ENCODE measurements at places on chromosomes 7 and 10.

DNA sequence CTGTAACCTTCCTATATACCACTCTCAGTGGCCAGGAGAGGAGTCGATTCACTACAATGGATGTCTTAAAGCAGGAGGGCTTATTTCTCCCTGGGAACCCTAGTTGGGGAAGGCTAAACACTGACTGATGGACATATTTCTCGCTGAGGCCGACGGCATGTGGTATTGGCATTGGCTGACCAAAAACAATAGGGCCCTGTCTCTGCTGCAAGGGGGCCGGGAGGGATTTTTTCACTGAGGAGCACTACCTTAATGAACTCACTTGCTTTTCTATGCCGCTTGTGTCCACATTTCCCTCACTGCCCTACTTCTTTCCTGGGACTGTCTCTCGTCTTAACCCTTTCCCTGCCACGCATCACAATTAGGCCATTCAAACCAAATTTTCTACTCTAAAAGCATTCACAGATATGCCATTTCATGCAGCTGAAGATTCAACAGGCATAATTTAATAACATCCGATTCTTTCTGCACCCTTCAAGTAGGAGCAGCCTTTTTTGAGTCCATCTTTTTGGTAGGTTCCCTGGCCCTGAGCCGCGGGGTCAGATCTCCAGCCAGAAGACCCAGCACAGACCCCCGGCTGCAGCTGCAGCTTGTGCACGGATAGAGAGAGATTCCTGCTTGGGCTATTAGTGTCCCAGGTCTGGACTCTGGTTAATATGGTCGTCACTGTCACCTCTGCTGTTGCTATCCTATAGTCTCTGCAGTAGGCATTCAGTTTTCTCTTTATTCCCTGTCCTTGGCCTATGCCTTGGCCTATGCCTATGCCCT lies 118.7 kb downstream of the HIPK2 start:
- no peak for DNase-seq

- DNase-seq: no peak
These were observed 2.3 kb downstream of the MACROH2A2 start for GRCh38 chr10:70054902-70055301.

DNA sequence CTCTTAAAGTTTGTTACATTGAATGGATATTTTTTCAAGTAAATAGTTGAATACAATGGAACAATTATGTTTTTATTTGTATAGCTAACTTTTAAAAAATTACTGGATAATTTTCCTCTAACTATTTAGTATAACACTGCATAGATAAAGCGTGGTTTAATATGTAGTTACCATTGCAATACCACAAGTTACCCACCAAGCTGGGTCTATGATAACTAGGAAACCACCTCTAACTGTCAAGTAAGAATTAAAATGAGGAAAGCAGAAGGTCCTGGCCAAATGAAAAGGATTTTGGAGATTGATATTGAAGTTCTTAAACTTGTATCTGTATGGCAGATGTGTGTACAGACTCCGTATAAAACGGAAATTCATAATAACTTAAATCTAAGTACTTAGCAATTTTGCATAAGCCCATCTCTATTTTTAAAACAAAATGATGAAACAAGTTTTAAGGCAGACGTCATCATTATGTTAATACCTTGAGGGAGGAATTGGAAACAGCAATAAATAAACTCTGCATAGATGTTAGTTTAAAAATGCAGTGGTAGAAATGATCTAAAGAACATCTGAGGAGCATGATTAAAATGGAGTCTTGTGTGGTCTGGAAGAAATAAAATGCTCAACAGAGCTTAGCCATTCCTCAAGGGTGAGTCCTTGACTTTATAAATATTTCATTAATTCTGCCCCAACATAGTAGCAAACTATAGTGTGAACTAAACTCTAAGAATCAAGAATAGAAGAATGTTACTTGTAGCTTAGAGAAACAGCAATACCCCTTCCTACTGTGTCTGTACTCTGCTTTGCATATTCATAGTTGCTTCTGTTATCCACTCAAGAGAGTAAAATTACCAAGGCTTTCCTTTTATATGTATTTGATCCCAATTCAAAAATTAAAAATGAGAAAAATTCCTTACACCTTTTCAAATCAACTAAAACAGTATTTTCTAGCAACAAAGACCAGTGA lies 206.4 kb upstream of the FERD3L start:
- no peak for DNase-seq

DNA sequence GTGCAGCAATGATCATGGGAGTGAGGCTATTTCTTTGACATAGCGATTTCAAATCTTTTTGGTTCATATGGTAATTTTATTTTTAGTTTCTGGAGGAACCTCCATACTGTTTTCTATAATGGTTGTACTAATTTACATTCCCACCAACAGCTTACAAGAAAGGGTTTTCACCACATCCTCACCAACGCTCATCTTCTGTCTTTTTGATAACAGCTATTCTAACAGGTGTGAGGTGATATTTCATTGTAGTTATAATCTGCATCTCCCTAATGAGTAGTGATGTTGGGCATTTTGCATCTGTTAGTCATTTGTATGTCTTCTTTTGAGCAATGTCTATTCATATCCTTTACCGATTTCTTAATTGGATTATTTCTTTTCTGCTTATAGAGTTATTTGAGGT lies 75.0 kb upstream of the FHIP2A start:
- no peak for DNase-seq

GRCh38 chr7:9201928-9202327 lies 768.5 kb downstream of the NXPH1 start:
- DNase-seq: no peak

DNA sequence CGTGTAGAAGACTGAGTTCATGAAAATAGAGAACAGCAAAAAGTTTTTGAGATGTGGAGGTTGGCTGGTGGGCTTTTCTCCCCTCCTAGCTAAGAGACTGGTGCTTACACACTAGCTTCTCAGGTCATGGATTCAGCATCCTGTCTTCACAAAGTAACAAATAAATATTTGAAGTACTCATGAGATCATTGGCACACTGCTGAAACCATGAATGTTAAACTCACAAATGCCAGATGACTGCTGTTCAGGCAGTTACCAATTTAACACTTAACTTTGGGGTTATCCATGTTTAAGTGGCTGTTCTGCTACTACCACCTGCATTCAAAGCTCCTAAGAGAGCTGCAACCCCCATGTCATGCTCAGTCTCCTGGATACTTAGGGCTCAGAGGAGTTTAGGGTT lies 119.0 kb upstream of the BET1 start:
- no peak for DNase-seq

DNA sequence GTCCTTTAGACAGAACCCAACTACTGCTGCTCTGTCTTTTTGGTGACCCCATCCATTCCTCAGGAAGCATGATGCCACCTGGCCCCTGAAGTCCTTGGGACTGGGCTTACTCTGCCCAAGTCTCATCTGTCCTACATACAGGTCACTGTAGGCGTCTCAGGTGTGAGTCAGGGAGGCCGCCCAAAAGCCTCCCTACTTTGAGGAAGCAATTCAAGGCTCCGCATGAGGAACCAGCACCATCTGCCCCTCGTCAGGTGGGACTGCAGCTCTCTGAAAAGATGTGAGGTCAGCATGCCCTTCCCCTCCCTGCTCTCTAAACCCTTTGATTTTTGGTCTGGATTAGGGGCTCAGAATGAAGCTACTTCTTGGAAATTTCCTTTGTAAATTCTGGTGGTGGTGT lies 354.8 kb downstream of the CXCL12 start:
- DNase-seq: no peak

DNA sequence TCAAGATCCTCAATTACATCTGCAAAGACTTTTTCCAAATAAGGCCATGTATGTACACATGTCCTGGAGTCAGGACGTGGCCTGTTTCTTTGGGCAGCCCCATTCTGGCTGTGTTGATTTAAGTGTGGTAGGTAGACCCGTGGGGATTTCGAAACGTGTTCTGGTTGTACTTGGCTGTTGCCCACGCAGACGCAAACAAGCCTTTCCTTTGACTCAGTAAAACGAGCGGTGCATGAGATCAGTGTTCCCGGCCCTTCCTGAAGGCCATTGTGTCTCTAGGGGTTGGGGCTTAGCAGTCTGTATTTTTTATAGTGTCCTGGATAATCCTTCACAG lies 64.8 kb upstream of the DNAJB6 start:
- DNase-seq: no peak

GRCh38 chr7:140526787-140527664 lies 47.7 kb upstream of the MKRN1 start:
- no peak for DNase-seq

DNA sequence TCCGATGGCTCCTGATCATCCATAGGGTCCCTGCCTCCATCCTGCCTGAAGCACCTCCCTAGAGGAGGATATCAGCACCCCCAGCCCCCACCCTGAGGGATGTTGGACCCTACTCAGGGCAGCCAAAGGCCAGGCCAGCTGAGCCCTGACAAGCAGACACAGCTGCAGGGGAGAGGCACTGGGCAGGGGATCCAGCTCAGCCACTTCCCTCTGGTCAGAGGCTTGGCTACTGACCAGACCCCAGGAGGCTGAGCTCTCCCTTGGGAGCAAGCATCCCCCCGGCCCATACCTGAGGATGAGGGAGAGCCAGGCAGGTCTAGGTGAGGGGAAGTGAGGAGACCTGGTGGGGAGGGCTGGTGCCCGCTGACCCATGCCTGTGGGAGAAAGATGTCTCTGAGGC lies 6.6 kb downstream of the LDB3 start:
- no peak for DNase-seq

- no peak for DNase-seq
These were observed 58.1 kb downstream of the CCDC186 start for GRCh38 chr10:114115661-114116445.

- no peak for DNase-seq
These were observed 15.8 kb upstream of the C10orf90 start for GRCh38 chr10:126686268-126686667.

DNA sequence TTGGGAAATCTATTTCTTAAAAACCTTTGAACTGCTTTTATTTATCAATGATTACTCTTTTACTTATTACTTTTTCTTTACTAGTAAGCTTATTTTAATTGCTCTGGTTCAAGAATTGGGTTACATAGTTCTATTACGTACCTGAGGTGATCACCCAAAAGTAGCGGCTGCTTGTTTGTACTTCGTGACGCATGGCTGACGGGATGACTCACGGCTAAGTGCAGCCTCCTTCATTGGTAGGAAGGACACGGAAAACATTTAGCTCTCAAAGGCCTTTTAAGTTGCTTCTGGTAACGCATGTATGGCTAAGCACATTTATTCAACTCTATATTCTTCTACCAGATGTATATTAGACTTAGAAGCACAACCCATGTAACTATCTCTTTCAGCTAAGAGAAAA lies 285.8 kb upstream of the SP4 start:
- DNase-seq: no peak

- DNase-seq: no peak
These were observed 102.8 kb upstream of the CDK13 start for GRCh38 chr7:39847227-39847626.

DNA sequence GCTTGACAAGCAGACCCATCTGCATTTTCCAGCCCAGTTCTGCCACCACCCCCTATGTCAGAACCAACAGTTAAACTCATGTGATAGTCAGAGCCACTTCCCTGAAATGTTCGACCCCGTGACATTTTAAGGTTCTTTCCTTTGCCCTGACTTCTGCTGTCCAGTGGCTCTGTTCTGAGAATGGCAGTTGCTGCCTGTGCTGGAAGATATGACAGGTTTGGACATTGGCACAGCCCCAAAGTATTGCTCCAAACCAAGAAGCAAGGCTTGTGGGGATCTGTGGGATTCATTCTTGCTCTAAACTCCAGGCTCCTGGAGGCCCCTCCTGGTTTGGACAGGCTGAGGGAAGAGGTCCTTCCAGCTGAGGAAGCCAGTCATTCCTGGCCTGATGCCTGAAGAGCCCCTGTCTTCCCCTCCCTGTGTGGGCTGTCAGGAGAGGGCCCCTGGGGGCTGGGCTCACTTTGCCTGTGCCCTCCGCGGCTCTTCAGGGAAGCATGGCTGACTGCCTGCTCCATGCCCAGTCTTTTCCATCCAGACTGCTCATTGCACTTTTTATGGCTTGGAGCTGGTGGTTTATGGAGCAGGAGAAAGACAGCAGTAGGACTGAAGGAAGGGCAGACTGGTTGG lies 138.0 kb downstream of the CDH23 start:
- DNase-seq: no peak

DNA sequence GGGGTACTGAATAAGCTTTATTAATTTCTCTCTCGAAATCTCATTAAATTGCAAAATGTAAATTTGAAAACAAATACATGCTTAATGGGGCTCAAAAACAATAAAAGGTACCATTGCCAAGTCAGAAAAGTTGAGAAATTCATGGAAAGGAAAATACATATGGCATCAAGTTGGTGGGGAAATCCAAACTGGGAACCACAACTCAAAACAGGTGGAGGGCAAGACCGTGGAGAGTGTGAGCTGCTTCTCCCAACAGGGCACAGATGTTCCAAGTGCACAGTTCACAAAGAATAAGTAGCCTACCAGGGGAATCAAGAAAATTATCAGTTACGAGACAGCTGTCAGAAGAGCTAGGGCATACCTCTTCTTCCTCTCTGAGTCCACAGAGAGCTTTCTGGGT lies 26.6 kb downstream of the MKX start:
- DNase-seq: no peak

DNA sequence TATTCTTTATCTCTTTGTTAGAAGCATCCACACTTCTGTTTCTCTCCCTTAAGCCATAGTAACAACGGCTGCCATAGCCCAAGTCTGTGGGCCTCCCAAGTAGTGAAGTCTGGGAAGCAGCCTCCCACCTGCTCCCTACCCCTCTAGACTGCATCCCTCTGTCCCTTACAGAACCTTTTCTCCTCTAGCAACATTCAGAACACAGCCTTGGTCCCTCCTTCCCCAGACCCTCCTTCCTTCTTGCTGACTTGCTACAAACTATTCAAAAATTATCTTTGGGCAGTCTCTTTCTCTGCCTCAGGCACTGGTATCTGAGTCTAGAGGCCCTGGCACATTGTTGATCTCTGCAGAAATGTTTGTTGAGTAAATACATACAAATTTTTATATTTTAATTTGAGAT lies 2.3 kb upstream of the NYAP1 start:
- DNase-seq: no peak

DNA sequence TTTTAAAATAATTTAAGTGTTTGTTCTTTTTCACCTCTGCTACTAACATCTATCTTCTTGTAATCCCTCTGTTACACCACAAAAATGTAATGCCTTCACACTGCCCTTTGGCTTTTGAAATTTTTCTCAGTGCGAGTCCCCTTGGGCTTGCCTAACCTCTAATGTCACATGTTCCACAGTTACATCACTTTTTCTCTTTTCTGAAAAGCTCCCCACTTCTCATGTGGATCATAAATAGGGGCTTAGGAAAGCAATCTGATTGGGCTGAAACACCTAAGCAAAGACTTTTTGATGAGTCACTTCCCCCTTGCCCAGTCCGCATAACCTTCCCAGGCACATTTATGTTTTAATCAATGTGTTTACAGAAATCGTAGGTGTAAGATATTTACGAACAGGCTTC lies 288.2 kb downstream of the IPMK start:
- DNase-seq: no peak

All from NCI-H1436 treated with DMSO at 0.1 percent for 48 hours (cell line).